ENCODE measurements at places on chromosomes 6 and 20. TPM values are rescaled to one million over a fixed set of nuclear protein-coding genes. Genes with fewer than 3 reads are reported as not detected.

DNA sequence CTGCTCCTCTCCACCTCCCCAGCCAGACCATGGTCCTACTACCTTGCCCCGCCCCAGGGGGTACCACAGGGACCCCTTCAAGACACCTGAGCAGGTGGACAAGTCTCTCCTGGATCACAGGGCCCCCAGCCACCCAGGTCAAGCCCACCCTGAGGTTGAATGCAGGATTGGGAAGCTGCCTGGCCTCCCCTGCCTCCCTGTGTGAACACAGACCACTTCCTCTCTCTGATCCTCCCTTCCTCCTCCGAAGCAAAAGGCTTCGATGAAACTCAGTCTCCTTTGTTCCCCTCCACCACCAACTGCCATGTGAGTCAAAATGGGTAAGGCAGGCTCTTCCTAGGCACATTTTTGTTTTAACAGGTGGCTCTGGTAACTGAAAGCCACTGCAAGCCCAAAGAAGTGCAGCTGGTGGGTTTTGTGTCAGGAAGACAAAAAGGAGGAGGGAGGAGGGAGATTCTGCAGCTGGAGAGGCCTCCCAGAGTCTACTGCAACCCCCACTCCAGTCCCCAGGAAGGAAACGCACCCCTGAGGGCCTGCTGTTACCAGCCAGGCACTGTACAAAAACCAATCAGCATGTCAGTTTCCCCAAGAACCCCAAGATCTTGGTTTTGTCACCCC lies 5.4 kb downstream of the ADA start:
- peak; percentile 41 for DNase-seq

GRCh38 chr20:40753472-40753871 lies 64.4 kb upstream of the MAFB start:
- DNase-seq: no peak

IL17A gene
- not detected for total RNA-seq

SYS1 gene
- total RNA-seq: 13.3 TPM

CPXM1 gene
- total RNA-seq: 2.0 TPM

GRCh38 chr6:12301018-12301417 lies 10.9 kb downstream of the EDN1 start:
- no peak for DNase-seq

PGC gene
- not detected for total RNA-seq

GRCh38 chr6:41942067-41942851 lies 651 bp upstream of the CCND3 start:
- DNase-seq: no peak

DNA sequence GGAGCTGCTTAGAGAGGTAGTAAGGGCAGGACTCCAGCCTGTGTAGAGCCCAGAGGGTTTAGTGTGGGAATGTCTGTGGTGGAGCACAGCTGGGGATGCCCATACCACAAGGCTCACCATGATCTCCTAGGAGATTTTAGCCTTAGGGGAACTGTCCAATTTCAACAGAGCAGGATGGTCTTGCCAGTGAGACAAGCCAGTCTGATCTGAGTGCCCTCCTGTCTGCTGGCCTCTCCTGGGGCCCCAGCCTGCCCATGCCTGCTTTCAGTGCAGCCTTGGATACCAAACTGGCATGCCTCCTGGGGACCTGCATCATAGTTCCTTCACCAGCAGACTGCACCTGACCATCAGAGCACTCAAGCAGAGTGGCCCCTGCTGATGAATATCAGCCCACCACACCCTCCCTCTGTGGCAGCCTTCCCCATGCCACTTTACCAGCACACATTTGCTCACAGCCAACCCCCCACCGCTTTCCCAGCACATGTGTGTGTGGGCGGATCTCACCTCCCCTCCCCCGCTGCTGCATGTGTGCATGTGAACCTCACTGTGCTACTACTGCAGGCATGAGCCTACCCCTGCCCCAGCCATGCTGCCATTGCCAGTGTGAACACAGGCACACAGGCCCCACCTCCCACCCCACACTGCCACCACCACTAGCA lies 7.9 kb upstream of the TREM1 start:
- no peak for DNase-seq

DNA sequence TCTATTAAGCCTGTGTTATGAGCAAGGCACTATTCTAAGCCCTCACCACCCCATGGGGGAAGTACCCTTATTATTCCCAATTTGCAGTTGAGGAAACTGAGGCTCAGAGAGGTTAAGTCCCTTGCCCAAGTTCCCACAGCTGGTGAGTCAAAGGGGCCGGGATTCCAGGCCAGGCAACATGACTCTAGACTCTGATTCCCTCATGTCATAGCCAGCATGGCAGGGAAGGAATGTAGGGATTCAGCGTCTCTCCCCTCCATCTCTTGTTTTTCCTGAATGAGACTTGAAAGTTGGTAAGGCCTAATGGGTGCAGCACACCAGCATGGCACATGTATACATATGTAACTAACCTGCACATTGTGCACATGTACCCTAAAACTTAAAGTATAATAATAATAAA lies 6.7 kb downstream of the C6orf132 start:
- no peak for DNase-seq

DNA sequence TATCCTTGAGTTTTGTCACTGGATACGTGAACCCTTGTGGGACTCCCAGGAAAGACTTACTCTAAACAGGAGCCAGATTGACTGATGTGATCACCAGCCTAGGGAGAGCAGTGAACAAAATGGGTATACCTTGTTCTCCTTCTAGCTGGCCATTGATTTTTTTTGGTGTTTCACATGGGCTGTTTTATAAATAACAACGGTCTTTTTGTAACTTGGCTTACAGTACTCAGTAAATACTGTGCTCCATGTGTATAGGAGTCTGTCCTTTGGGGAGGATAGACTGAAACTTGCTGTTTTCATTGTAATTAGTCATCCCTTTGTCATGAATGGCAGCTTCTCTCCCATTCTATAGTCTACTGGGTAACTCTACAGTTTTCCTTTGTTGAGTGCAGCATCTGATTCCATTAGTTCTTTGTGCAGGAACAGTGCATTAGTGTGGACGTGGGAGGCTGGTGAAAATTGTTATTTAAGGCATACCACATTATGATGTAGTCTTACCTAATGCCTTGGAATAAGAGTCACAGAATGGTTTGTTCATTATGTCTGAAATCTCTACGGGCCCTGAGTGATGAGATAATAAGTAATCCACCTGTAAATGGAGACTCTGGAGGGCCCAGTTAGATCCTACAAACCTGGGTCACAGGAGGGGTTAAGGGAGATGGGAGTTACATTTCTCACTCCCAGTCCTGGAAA lies 89.5 kb downstream of the TIAM2 start:
- peak; percentile 44 for DNase-seq

- no peak for DNase-seq
Measured at GRCh38 chr6:139944131-139944530, 569.7 kb upstream of the CITED2 start.

DNA sequence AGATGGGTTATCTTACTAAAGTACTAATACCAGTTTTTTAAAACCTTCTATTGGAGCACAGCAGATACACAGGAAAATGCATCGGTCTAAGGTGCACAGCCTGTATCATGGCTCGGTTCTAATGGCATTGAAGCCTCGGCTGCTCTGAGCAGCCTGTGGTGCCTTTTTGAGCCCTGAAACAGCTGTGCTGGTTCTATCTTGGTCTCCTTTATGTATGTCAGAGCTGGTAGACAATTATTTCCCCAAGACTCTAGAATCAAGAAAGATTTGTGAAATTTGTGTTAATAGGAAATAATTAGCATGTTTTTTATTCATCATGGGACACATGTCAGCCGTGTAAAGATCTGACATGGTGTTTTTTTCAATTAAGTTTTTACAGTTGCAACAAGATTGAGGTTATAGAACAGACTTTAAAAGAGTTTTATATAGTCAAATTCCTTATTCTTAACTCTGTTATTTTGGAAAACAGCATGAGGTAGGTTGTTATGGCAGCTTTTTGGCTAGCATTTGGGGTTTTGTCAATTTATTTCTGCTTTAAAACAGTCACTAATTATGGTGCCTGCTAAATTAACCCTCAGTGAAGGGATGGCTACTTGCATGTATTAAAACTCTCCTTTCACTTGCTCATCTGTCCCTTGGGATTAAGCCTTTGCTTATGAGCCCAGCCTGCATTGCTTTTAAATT lies 40.3 kb upstream of the C20orf144 start:
- no peak for DNase-seq

SLC25A27 gene
- total RNA-seq: 7.5 TPM

NT5DC1 gene
- 18.3 TPM for total RNA-seq

DNA sequence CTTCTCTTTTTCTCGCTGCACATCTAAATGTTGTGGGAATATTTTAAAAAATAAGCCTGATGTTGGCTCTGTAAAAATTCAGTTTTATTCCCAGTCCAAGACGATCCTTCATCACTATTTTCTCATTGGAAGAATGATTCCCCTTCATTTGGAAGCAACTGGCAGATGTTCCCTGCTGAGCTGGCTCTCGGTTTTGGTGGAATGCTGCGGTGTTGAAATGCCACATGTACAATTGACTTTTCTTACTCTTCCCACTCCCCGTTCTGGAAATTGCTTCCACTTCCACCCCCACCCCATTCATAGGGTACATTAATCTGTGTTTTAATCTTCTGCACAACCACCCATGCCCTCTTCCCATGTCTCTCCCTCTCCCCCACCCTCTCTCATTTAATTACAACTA lies 496.3 kb upstream of the MAP3K7 start:
- DNase-seq: no peak

DNA sequence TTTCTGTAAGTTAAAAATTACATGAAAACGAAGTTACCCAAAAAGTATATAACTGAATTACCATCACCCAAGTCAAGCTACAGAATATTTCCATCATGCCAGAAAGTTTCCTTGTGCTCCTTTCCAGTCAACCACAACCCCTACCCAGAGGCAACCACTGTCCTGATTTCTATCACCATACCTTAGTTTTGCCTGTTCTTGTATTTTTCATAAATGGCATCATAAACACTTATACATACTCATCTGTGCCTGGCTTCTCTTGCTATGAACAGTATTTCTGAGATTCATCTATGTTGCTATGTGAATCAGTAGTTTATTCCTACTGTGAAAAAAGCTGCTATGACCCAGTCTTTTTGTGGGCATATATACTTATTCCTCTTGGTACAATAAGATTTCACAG lies 7.4 kb downstream of the FKBP5 start:
- no peak for DNase-seq

OXT gene
- not detected for total RNA-seq

- DNase-seq: peak; percentile 69
Measured at GRCh38 chr6:143325379-143326140, 124.9 kb downstream of the ADAT2 start.

OPRM1 gene
- not detected for total RNA-seq

- no peak for DNase-seq
Measured at GRCh38 chr20:53088786-53089185, 116.6 kb downstream of the TSHZ2 start.

GRCh38 chr20:19308146-19308545 lies 95.7 kb downstream of the SLC24A3 start:
- DNase-seq: no peak

DNA sequence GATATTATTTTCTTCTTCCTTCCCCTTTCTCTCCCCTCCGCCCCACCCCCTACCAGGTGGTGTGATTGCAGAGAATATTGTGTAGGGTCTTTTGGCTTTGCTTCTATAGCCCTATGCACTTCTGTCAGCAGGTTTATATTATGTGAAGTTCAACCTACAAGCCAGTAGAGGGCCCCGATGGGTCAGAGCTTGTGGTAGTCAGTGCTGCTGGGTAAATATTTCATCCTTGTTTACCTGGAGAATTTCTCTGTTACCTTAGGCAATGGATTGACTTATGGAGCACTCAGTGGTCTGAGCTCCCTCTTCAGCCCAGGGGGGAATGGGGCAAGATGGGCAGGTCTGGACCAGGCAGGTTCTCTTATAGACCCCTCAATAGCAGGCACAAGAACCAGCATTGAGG lies 720.9 kb downstream of the GRIK2 start:
- DNase-seq: no peak

DNA sequence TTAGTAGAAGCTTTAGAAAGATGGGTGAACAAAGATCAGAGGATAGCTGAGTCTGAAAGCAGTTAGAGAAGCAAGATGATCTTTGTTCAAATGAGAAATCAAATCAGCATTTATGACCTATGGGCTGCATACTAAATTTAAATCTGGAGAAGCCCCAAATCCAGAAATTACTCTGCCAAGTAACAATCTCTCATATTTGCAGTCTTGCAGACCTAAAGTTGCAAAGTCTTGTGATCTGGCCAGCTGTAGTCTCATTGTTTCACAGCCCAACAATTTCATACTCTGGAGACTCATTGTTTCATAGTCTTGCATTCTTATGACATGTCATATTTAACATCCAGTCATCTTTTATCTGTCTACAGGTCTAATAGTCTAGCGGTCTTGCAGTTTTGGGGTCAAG lies 364.9 kb upstream of the RSPO3 start:
- DNase-seq: no peak

IRF4 gene
- not detected for total RNA-seq

SLC35D3 gene
- not detected for total RNA-seq

HLA-DQB2 gene
- not detected for total RNA-seq

SYCP2 gene
- total RNA-seq: 1.7 TPM

- DNase-seq: no peak
Measured at GRCh38 chr20:1494436-1494835, 3.2 kb upstream of the SIRPB2 start.

SLC32A1 gene
- total RNA-seq: not detected

- DNase-seq: no peak
Measured at GRCh38 chr6:99933129-99933528, 60.9 kb downstream of the MCHR2 start.

RUNX2 gene
- total RNA-seq: 11.8 TPM

HIVEP2 gene
- 8.2 TPM for total RNA-seq

DNA sequence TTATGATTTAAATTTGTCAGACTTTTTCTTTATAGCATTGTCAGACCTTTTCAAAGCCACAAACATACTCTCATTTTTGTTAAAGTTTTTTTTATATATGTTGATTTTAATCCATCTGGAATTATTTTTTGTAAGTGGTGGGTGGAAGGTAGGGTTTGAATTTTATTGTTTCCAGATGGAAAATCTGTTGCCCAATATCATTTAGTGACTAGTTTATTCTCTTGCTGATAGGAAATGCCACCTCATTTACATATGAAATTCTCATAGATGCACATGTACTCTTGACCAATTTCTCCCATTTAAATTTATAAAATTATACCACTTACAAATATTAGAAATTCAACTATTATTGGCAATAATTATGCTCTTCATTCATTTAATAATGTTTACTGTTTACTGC lies 52.1 kb upstream of the PLCB1 start:
- DNase-seq: no peak

- peak; percentile 85 for DNase-seq
Measured at GRCh38 chr6:87929843-87930288, 117.8 kb upstream of the SPACA1 start.

- no peak for DNase-seq
Measured at GRCh38 chr20:41483553-41483930, 116.9 kb upstream of the EMILIN3 start.

RIPPLY2 gene
- total RNA-seq: 5.4 TPM

DNA sequence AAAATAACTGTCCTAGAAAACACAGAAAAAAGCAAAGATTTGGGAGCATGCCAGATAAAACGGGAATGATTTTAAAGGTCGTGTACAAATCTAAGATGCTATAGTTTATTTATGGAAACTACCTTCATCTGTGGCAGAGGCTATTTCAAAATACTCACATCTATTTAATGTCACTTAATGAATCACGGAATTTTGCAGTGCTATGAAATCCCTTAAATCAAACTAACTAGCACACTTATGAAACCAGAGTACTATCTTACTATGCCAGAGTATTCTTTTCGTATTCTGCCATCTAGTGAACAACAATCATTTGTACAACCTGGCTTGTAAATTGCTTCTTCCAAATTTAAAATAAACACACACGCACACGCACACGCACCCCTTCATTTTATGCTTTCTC lies 77.9 kb upstream of the BMP5 start:
- DNase-seq: peak; percentile 11

STXBP5 gene
- total RNA-seq: 22.7 TPM

GRCh38 chr6:167211881-167212712 lies 54.3 kb upstream of the GPR31 start:
- DNase-seq: no peak

HS3ST5 gene
- not detected for total RNA-seq
